Activated CD4-positive, alpha-beta T cell treated with anti-CD3 and anti-CD28 coated beads, Interleukin-2, amount 10 ng/mL, durations not matched to agents 7 days and 5 days (primary cell): ENCODE measurements at places on chromosomes 7 and 10.

DNA sequence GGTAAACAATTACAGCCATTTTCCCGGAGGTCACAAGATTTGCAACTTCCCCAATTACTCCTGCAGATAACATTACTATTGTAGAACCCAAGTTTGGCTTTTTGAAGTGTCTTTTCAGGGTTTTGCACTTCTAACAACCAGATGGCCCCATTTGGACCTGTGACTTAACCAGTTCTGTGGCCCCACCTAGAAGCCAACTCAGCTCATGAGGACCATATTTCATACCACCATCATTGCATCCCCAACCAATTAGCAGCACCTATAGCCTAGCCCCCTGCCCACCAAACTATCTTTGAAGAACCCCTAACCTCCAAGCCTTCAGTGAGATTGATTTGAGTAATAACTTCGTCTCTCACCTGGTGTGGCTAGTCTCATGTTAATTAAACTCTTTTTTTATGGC is 51.3 kb upstream of the WDR11 start:
- no peak for DNase-seq

DNA sequence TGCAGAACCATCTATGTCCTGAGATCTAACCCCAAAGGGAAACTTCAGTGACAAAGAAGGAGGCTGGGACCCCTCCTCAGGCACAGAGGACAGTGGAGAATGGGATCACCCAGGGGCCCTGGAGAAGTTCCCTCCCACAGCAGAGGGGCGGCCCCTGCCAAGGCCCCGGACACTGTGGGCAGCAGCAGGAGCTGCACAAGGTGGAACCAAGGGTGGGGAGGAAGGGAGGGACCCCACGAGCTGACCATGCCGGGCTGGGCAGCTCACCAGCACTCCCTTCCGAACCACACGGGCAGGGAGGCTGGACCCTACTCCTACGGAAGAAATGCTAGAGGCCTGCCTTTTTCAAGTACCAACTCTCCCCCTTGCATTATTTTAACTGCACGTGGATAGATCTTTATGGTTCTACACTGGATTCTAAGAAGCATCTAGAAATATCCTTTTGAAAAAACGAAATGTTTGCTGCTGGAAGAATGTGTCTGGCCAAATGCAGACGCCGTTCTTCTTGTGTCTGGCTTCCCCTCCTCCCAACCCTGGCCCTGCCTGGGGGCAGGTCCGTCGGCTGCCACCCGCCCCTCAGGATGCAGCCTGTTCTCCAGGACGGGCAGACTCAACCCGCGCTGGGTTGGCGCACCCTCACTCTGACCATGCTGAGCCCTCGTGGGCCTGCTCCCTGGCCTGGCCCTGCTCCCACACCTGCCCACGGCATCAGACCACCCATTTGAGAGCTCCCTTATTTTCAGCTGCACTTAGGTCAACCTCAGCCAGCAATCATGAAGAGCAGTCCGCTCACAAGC is 193.9 kb downstream of the TCERG1L start:
- no peak for DNase-seq

- DNase-seq: no peak
Observed at GRCh38 chr10:88952647-88953111, at the start of gene ACTA2. TSS of gene ACTA2 (minus strand) at chr10:88952773. CDS start at chr10:88948930, 3,843 bp downstream.

- DNase-seq: no peak
Observed at GRCh38 chr10:3866332-3866731, 81.3 kb upstream of the KLF6 start.

DNA sequence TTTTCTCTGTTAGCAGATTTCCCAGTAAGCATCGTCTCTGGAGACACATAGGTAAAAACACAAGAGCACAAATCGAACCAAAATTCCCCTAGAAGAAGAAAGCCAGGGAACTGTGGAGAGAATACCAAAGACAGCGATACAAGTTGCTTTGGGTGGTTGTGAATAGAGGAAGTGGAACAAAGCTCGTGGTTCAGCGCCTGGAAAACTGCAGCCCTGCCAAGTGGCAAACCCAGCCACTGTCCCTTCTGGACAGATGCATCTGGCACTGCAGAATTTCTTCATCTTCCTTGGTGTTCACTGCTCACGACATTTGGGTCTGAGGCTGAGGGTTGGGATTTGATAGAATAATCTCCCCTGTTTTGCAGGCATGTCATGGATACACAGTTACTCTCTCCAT is 733.8 kb downstream of the PARD3 start:
- no peak for DNase-seq

DNA sequence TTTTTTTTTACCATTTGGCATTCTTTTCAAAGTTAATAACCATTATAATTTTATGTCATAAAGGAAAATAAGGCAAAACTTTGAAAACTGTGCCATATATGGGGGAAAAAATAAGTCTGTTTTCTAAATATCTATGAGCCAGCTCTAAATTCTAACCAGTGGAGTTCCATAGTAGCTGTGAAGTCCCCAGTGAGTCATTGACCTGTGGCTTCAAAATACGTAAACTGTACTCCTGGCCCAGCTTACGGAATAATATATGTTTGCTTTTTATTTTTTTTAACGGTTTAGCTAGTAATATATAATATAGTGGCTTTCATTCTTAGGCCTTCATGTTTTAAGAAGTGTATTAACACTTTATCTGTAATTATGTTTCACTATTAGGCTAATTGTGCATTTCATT is 20.5 kb downstream of the ZRANB1 start:
- DNase-seq: no peak

DNA sequence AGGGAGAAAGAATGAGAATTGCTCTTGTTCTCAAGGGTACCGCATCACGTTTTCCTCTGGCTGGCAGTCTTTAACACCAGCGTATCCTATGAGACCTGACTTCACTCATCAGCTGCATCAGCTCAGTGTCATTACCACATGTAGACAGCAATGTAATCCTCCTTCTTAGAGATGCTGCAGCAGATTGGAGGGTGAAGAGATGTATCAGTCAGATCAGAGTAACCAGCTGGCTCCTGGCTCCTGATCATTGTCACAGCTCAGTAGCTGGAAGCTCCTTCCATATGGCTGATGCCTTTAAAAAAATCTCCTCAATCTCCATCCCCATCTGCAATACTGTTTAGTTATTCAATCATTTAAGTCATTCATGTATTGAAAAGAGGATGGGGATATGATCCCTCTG is 39.7 kb upstream of the EPHB6 start:
- no peak for DNase-seq

GRCh38 chr10:49752584-49752983 is 9.5 kb downstream of the OGDHL start:
- DNase-seq: no peak

- no peak for DNase-seq
Observed at GRCh38 chr10:33812586-33812985, 478.1 kb upstream of the NRP1 start.

- DNase-seq: no peak
Observed at GRCh38 chr7:67406976-67407375, 410.3 kb downstream of the TYW1 start.

- DNase-seq: no peak
Observed at GRCh38 chr10:60086862-60087261, 180.5 kb upstream of the CCDC6 start.

DNA sequence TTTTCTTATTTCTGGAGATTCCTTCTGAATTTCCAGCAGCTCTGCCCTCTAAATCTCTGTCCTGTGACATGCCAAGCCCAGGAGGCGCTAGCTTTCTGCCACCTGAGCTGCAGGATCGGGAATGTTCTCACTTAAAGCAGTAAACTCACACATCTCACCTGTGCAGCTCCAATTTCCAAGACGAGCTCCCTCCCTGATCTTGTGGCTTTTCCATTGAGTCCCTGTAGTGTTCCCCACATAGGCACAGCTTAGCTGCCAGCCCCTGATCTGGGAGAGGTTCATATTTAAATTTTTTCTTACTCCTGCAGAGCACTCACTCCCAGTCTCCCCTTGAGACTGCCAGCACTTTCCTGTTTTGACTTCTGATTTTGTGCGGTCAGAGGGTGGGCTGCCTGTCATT is 479.3 kb downstream of the GLRX3 start:
- no peak for DNase-seq

DNA sequence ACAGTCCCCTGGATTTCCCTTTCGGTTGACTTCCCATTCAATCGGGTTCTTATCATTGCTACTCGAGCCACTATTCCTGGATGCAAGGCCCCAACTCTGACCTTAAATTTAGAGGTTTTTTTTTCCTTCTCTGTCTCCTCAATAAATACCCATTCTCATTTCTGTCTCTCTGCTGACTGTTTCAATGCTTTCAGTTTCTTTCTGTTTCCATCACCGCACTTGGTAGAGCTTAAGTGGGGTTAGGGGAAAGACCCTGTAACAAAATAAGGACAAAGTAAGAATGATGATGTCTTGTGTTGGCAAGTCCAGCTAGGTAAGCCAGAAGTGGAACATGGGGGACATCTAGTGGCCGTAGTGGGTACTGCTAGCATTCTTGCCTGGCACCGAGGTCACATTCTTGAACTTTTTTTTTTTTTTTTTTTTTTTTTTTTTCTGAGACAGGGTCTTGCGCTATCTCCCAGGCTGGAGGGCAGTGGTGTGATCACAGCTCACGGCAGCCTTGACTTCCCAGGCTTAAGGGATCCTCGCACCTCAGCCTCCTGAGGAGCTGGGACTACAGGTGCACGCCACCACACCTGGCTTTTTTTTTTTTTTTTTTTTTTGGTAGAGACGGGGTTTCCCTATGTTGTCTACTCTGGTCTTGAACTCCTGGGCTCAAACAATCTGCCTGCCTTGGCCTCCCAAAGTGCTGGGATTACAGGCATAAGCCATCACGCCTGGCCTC is 40.3 kb downstream of the ZC3HC1 start:
- peak; percentile 88 for DNase-seq

DNA sequence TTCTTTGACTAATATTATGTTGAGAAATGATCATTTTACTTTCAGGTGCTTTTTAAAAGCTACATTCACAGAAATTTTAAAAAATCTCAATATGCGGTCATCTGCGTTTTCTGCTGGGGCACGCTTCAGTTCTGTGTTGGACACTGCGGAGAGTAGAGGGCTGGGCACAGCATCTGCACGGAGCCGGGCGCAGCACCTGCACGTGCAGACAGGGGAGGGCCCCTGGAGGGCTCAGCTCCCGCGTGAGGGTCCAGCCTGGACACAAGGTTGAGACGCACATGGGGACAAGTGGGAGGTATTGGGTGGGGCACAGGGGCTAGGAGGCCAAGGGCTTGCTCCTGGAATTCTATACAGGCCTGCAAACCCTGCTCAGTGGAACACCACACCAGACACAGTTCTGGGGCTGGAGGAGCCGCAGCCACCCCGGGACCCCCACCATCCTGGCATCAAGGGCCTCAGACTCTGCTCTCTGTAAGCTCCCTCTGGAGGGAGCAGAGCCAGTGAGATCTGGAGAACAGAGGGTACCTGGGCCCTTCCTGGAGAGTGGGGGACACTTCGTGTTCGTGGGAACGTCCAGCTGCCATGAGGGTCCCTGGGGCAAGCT is 20.4 kb upstream of the FAM20C start:
- DNase-seq: no peak
